Bronchial smooth muscle cell (primary cell): ENCODE measurements at places on chromosomes 2 and 18. TPM values are rescaled to one million over a fixed set of nuclear protein-coding genes. Genes with fewer than 3 reads are reported as not detected.

C2orf80 gene
- total RNA-seq = not detected in 2 replicates

ATP8B1 gene
- 10.6 and 15.5 TPM in 2 replicates for total RNA-seq

BABAM2 gene
- total RNA-seq = 12.8 and 17.2 TPM in 2 replicates

TANK gene
- total RNA-seq = 54.1 and 55.5 TPM in 2 replicates

RAB6D gene
- total RNA-seq = under 0.01 TPM in 2 replicates

PID1 gene
- total RNA-seq = 38.8 and 47.7 TPM in 2 replicates

BCL11A gene
- under 0.01 and 0.17 TPM in 2 replicates for total RNA-seq

DSG1 gene
- total RNA-seq = not detected in 2 replicates

PRKAG3 gene
- not detected in 2 replicates for total RNA-seq

TFPI gene
- 103 and 147 TPM in 2 replicates for total RNA-seq

REG3G gene
- not detected in 2 replicates for total RNA-seq

ACVR2A gene
- total RNA-seq = 10.1 and 29.6 TPM in 2 replicates

ESPNL gene
- total RNA-seq = 0.60 and 2.7 TPM in 2 replicates

COL4A4 gene
- 0.16 and 0.17 TPM in 2 replicates for total RNA-seq

ZEB2 gene
- 38.0 and 84.7 TPM in 2 replicates for total RNA-seq

CCDC74A gene
- 7.9 and 9.3 TPM in 2 replicates for total RNA-seq

DSG4 gene
- total RNA-seq = not detected in 2 replicates

ANKRD53 gene
- total RNA-seq = 0.95 and 1.7 TPM in 2 replicates

GKN1 gene
- total RNA-seq = not detected in 2 replicates
